ENCODE measurements at places on chromosomes 6 and 20. TPM values are rescaled to one million over a fixed set of nuclear protein-coding genes. Genes with fewer than 3 reads are reported as not detected.

DNA sequence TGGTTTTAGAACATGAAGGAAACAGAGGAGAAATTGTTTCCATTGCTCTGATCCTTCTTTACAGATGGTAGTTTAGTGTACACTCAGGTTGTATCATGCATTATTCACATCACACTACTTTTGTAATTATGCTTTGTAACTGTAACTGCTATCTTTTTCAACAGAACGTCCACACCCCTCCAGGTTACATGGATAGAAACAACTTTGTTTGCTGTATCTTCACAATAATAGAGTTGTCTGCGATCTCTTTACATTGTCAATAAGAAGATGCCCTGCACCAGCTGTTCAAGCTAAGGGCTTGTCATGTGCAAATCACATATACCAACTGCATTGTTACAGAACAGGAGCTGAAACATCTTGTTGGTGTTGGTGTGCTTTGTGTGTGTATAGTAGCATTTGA lies 67.9 kb upstream of the MAP7 start:
- DNase-seq = no peak

COL9A3 gene
- polyA plus RNA-seq = 28.8 TPM

DNA sequence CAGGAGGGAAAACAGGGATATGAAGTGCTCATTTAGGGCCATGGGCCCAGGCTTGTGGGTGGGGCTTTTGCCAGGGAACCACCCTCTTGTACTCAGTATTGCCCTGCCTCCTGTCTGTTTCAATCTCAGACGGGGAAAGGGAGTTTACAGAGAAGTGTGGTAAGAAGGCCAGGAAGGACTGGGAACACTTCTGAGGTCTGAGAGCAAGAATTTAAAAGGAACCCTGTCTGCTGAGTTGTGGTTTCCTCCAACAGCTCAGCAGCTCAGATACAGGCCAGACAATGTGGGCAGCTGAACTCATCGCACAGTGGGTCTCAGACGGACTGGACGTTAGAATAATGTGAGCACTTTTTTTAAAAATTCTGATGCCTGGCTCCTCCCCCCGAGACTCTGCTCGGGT lies 354.1 kb upstream of the ARID1B start:
- no peak for DNase-seq

- no peak for DNase-seq
Observed at GRCh38 chr6:112332274-112332673, 14.9 kb upstream of the RFPL4B start.

NDRG3 gene
- polyA plus RNA-seq = 31.3 TPM
